ENCODE measurements at places on chromosomes 2 and 18. TPM values are rescaled to one million over a fixed set of nuclear protein-coding genes. Genes with fewer than 3 reads are reported as not detected.

Gene NLRC4
- total RNA-seq, result 1.6 TPM

Gene DSEL
- not detected for total RNA-seq

Gene C2orf80
- not detected for total RNA-seq

Gene XIRP2
- total RNA-seq, result not detected

Gene TUBA4B
- not detected for total RNA-seq

Gene TMEM200C
- not detected for total RNA-seq

Gene DPYSL5
- total RNA-seq, result not detected

Gene CLEC4F
- total RNA-seq, result not detected

Gene WNT10A
- total RNA-seq, result 2.9 TPM

Gene IL36B
- total RNA-seq, result not detected

Gene RTN4
- 72.3 TPM for total RNA-seq

Gene OSR1
- not detected for total RNA-seq
